Esophagus squamous epithelium (tissue), 5 donors: ENCODE measurements at places on chromosomes 5 and 9. TPM values are rescaled to one million over a fixed set of nuclear protein-coding genes. Genes with fewer than 3 reads are reported as not detected.

ADGRV1 gene
- 14.1 TPM for total RNA-seq

GMCL2 gene
- total RNA-seq, result not detected

GABRA6 gene
- total RNA-seq, result not detected

IFNA13 gene
- total RNA-seq, result not detected

CDHR2 gene
- total RNA-seq, result not detected

IL3 gene
- total RNA-seq, result not detected
